ENCODE measurements at places on chromosomes 12 and 14.
A peak's percentile ranks its signal among the peaks of the same experiment; 100 is the strongest.

DNA sequence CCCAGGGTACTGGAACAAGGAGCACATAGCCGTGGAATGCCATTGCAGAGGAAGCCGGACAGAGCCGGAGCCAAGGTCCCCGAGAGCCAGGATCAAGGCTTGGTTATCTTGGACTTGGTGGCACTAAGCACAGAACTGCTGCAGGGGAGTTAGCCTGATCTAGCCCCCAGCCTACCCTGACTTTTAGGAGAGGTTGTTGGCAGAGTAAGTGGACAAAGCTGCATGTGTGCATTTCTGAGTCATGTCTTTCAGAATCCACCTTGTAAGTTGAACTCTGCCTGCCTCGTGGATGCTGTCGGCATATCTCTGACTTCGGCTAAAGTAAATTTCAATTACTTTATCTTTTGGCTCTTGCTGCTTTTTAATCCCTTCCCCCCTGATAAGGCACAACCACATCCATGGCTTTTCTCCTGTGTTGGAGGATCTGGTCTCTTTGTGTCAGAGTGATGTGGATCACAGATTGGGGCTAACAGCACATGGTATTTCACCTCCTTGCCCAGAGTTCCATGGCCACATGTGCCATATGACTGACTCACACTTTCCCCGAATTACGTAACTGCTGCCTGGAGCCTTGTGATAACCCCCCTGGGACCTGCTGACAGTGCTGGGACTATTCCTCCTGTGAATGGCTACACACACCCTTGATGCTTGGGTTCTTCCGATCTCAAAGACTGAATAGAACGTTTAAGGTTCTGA lies 240.3 kb downstream of the EMP1 start:
- no peak for DNase-seq

DNA sequence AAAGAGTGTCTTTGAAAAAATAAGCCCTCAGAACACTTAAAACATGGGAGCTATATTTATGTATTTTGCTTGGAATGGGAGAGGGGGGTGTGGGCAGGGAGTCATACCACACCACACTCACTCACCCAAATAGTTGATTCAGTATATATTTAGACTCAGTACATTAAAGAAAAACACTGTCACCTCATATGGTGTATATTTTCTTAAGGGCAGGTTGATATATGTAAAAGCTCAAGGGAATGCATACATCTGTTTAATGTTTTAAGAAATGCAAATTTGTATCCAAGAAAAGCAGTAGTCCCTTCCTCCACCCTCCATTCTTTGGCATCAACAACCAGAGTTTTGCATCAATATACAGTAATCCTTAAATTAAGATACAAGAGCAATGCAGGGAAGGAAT lies 1.4 kb downstream of the NFYB start:
- no peak for DNase-seq

- no peak for DNase-seq
These were observed 774 bp upstream of the TMEM30B start for GRCh38 chr14:61281948-61282275.

GRCh38 chr12:96769400-96769799 lies 137.7 kb upstream of the NEDD1 start:
- DNase-seq: peak; percentile 81

DNA sequence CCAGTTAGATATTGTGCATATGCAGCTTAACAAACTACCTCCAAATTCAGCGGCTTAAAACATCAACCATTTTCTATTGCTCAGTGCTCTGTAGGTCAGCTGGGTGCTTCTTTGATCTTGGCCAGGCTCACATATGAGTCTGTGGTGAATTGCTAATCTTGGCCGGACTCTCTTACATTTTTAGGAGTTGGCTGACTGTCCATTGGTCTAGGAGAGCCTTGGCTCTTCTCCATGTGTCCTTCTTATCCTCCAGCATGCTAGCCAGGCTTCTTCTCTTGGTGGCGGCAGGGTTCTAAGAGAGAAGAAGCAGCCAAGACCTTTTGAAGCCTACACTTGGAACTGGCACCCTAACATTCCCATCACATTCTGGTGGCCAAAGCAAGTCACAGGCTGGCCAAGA lies 174.3 kb upstream of the PWP1 start:
- DNase-seq: no peak

GRCh38 chr12:86484473-86484872 lies 228.3 kb upstream of the MGAT4C start:
- DNase-seq: no peak

- DNase-seq: no peak
These were observed 73.2 kb downstream of the HSD17B6 start for GRCh38 chr12:56836317-56836716.

DNA sequence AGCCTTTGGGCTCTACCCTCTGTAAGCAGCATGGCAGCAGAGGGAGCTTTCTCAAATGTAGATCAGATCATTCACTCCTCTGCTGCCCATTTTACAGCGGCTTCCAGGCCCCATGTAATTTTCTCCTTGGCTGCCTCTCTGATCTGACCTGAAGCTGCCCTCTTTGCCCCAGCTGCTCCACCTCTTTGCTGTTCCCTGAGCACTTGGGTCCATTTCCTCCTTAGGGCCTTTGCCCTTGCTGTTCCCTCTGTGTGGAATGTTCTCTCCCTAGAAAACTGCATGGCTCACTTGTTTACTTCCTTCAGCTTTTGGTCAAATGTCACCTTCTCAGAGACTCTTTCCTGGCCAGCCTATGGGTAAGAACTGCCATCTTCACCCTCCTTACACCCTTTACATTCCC lies 37.2 kb downstream of the SMOC1 start:
- no peak for DNase-seq

GRCh38 chr14:22471545-22472121 lies 117.4 kb downstream of the DAD1 start:
- DNase-seq: no peak

- no peak for DNase-seq
These were observed 31.5 kb upstream of the FBRSL1 start for GRCh38 chr12:132458441-132458840.

GRCh38 chr12:27226407-27226929 lies 17.6 kb upstream of the STK38L start:
- DNase-seq: no peak

- no peak for DNase-seq
These were observed 217.3 kb upstream of the EEA1 start for GRCh38 chr12:93146263-93146939.

DNA sequence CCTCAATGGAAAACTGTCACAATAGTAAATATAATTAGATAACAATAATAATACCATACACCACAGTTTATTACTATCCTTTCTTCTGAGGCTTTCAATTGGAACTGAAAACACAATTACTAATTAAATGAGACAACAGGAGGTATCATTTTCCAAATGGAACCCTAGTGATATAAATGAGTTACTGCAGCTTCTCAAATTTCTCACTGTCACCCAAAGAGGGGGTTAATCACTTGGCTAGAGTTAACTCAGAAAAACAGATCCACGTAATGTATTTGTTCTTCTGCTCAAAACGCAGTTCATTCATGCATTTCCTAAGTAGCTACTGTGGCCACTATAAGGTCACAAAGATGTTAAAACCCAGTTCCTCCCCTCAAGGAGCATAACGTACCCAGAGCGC lies 120.9 kb upstream of the FOXN3 start:
- DNase-seq: no peak

GRCh38 chr14:35855876-35856481 lies 29.8 kb downstream of the BRMS1L start:
- no peak for DNase-seq

GRCh38 chr14:89881839-89882238 lies 72.7 kb downstream of the EFCAB11 start:
- DNase-seq: no peak

DNA sequence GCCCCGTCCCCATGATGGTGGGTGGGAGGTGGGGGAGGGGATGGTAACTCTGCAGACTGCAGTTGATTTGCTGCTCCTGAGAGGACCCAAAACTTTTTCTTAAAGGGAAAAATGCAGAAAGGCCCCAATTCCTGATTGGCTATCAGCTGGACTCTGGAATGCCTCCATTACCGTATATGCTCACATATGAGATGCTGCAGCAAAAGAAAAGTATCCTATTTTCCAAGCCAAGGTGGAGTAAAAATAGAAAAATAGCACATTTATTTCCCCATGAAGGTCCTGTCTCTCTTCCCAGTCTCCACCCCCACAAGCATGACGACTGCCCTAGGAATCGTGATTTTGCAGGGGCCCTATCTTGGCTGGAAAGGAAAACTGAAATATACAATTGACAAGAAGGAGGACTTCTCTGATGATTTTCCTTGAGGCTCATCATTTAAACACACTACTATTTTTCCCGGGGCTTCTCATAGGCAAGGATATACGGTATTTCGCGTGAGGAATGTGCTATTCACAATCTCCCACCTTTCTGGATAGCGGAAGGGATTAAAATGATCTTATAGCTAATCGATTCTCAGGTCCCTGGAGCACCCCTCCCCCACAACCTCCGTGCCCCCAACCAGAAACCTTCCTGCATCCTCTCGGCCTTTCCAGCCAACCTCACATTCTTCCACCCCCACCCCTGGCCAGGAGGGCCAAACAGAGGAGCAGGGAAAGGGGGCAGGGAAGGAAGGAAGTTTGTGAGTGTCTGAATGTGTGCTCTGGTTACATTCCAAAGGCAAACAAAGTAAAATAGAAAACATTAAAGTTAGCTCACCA lies 138.9 kb upstream of the CCND2 start:
- DNase-seq: no peak

DNA sequence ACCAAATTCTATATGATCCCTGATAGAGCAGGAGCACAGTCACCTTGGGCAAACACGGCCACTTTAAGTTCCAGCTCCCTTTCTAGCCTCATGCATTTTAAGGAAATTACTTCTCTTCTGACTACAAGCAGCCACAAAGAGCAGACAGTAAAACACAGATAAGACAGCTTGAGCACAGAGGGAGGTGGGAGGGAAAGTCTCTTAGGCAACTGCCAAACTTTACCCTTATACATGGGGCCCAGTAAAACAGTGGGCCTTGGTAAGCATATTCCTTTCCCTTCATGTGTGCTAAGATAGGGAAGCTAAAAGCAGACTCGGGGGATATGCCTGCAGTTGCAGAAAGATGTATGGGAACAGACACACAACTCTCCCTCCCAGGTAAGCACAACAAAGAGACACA lies 235.9 kb downstream of the CPNE8 start:
- no peak for DNase-seq

- no peak for DNase-seq
These were observed 286.0 kb downstream of the TMEM132D start for GRCh38 chr12:129617849-129618248.

DNA sequence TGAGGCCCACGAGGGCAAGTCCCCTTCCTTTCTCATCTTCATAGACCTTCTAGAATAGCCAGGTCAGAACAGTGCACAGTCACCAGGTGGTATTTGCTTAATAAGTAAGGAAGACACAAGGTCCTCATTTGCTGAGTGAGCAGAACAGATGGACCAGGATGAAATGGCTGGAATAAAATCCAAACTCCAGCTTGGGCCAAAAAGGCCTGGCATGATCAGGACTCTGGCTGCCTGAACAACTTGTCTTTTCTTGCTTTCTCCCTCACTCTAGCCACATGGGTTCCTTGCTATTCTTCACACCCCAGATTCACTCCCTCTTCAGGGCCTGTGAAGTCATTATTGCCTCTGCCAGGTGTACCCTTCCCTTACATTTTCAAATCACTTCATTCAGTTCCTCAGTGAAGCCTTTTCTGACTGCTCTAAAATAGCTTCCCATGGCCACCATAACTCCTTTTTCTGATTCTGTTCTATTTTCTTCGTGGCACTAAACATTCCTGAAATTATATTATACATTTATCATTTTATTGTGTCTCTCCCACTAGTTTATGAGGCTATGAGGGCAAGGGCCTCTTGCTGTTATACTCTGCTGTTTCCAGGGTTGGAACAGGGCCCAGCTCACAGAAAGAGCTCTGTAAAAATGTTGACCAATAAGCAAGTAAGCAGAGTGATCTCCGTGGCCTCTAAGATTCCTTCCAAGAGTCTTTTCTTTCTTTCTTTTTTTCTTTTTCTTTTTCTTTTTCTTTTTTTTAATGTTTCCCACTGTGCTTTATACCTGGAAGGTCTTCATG lies 150.8 kb downstream of the TTC8 start:
- DNase-seq: no peak

- DNase-seq: no peak
These were observed 4.2 kb downstream of the SOCS4 start for GRCh38 chr14:55031190-55031589.

DNA sequence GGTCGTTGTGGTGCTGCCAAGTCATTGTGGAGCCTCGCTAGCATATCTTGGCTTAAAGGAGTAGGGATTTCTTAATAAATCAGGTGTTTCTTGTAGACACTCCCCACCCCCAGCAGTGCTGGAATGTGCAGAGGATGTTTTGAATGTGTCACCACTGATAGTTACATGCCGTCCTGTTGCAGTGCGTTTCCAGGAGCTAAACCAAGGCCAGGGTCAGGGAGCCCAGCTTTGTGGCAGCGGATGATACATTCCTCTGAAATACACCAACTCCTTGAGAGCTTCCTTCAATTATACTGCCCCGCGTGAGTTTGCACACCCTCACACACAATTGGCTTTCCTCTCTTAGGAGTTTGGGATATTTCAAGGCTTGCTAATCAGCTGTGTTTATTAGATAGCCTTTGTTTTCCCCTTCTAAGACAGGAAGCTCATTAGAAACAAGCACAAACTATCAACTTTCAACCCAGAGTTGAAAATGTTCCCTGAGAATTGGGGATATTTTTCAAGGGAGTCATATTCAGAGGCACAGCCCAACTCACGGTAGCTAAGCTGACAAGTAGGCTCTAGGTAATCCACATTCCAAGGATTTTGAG lies 154.9 kb downstream of the C12orf75 start:
- DNase-seq: no peak

GRCh38 chr14:21084998-21085853 lies 13.2 kb downstream of the ZNF219 start:
- no peak for DNase-seq

- DNase-seq: no peak
These were observed at the start of gene FGF23 for GRCh38 chr12:4379405-4379804. Gene FGF23 (minus strand): TSS chr12:4379712. CDS start chr12:4379582, 130 bp downstream.

GRCh38 chr12:69437073-69437472 lies 33.1 kb upstream of the FRS2 start:
- DNase-seq: no peak

DNA sequence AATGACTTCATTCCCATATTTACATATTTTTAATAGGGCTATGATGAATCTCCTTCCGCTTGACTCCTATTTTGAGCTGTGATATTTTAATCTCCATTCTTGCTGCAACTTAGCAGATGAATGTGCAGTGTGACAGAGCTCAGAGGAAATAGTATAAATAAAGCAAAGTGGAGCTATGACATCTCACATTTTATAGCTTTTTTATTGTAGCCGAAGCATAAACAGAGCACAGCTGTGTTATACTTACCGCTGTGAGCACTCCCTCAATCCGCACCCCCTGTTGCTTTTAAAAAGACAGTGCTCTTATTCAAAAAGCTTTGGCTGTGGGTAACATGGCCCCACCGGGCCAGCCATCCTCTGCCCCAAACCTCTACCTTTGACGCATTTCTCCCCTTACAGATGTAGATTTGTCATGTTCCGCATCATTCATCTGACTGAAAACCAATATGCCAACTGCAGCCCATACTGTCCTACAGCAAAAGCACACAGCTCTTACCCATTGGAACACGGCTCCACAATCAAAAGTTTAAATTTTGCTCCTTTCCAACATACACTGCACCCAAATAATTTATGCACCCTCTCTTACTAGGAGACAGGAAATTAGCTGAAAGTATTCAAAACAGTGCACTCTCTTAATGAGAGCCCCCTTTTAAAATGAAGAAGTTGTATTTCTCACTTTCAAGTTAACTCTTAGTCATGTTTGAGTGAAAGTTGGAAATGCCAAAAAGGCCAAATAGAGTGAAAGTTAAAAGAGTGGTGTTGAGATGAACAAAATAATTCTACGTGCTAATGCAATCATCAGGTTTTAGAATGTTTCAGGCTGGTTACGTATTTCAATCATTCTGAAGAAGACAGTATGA lies 429.3 kb upstream of the SOX5 start:
- peak; percentile 13 for DNase-seq
